ENCODE measurements at places on chromosomes 4 and X.
A peak's percentile ranks its signal among the peaks of the same experiment; 100 is the strongest.

DNA sequence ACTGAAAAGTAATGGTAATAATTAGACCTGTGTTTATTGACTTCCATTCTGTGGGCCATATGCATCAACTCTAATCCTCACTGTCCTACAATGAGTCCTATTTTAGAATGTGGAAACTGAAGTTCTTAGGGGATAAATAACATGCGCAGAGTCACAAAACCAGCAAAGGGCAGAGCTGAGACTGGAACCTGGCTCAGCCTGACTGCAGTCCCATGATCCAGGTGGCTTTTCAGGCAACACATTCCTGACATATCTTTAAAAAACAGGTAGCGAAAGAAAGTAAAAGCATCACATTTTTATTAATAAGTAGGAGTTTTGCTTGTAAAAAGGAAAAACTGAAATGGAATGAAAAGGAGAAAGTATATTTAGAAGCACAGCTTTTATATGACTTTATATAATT, 34.7 kb upstream of the PRSS48 start:
- DNase-seq, result no peak

- DNase-seq, result no peak
Measured at GRCh38 chr4:100816436-100817045, 298.7 kb upstream of the EMCN start.

GRCh38 chr4:186831574-186831973, 107.9 kb upstream of the FAT1 start:
- no peak for DNase-seq

GRCh38 chr4:26031704-26032103, 117.7 kb downstream of the SMIM20 start:
- peak; percentile 80 for DNase-seq

GRCh38 chrX:24243692-24244091, 70.2 kb downstream of the SUPT20HL2 start:
- no peak for DNase-seq

GRCh38 chr4:98482847-98483806, 175.3 kb downstream of the TSPAN5 start:
- no peak for DNase-seq

GRCh38 chr4:11566444-11567022, 137.8 kb upstream of the HS3ST1 start:
- DNase-seq, result no peak

- no peak for DNase-seq
Measured at GRCh38 chr4:4888695-4889094, 29.2 kb downstream of the MSX1 start.

Measured in DMS53 (cell line).